Endothelial cell (in vitro differentiated cells): ENCODE measurements at places on chromosomes 2 and 18.

- no peak for DNase-seq
These were observed 22.6 kb downstream of the MAIP1 start for GRCh38 chr2:199977984-199978415.

DNA sequence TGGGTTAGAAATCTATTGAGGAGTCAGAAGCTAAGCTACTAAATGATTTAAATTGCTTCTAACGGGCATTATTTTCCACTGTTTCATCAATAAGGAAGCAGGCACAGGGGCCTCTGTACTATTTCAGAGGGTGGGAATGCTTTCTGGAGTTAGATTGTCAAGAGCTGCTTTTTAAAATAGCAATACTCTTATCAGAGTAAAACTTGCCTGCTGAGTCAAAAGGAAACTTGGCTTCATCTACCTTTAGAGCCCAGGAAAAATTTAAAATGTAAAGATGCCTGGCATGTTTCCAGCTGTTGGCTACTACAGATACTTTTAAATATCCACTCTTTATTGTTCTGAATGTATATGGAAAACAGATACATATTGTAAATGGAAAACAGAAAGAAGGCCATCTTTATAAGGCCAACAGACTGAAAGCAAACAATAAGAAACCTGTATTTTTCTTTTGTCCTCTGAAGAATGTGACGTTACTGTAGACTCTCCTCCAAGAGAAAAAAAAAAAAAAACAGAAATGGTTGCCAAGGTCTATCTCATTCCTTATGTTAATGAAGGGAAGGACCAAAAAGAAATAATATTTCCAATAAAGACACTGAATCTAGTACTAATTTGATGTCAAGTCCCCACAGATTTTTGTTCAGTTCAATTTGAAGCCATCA lies 79.1 kb downstream of the FIGN start:
- DNase-seq, result no peak

DNA sequence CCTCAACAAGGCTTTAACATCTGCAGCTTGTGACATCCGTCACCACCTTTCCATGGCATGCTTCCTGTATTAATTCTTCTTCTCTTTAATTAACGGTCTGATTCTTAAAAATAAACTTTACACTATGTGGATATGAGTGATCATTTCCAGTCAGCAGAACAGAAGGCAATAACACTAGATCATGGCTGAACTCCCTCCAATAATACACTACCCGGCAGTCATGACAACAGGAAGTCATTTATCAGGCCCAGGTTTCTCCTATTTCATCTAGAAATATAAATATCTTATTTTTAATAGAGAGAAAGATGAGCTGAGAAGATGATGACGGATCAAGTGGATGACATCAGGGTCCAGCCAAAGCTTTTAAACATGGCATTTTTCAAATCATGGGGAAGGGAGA lies 792.2 kb downstream of the SLC4A3 start:
- no peak for DNase-seq

- peak; percentile 69 for DNase-seq
These were observed 920 bp downstream of the GULP1 start for GRCh38 chr2:188292348-188293239.

GRCh38 chr2:89763581-89764485 lies 1072.4 kb downstream of the RPIA start:
- DNase-seq, result peak; percentile 4

- DNase-seq, result no peak
These were observed 868 bp downstream of the HSBP1L1 start for GRCh38 chr18:79965119-79965902.

DNA sequence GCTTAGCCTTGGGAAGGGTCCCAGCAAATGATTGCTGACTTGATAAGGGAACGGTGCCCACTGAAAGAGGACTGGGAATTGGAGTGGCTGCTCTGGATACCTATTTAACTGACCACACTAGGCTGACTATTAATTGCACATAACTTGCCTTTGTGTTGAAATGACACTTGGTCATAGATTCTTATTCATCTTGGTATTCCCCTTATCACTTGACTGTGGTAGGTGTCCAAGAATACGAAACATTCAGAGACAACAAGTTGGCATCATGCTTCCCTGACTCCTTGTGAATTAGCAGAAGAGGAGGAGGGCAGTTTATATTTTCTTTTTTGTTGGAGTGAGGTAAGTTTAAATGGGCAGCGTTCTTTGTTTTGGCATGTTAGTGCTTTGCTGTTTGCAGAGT lies 13.4 kb downstream of the FMNL2 start:
- no peak for DNase-seq

DNA sequence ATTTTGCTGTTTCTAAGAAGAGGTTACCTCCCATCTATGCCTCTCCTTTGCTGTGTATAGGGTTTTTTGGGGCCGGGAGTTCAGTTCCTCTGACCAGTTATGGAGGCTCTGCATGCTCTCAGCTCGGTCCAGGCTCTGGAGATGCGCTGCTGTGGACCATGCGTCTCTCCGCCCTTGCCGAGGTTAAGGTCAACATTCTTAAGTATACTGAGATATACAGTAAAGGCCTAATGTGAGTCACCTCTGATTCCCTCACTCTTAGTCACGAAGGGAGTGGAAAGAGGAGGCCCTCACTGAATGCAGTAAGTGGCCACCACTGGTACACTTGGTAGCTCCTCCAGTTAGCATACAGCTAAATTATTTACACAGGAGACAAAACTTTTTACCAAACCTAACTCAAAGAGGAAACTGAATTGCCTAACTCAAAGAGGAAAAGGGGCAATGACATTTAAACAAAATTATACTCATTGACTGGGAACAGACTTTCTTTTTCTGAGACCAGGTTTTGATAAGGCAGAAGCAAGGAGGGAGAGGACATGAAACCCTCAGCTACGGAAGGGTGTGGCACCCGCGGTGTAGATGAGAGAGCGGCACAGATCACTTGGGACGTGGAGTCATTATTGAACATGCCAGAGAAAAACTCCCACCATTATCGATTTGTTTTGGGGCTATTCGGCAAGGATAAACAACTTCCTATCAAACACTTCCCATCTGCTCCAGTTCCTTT lies 98.7 kb downstream of the COPS8 start:
- no peak for DNase-seq

DNA sequence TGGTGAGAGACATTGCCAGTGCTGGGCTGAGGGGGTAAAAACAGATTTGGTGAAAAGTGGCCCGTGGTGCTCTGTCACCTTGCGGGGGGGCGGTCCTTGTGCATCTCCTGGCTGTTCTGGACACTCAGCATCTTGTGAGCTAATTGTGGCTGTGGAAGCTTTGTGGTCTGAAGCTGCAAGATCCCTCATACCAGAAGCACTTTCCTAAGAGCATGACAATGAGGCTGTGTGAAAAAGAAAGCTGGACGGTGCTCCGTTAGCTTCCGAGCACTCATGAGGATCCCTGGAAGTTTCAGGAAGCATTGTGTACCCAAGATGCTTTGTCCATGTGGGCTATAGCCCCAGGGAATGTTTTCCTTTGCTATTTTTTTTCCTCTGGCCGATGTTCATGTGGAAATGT lies 74.5 kb downstream of the CABLES1 start:
- DNase-seq, result no peak

DNA sequence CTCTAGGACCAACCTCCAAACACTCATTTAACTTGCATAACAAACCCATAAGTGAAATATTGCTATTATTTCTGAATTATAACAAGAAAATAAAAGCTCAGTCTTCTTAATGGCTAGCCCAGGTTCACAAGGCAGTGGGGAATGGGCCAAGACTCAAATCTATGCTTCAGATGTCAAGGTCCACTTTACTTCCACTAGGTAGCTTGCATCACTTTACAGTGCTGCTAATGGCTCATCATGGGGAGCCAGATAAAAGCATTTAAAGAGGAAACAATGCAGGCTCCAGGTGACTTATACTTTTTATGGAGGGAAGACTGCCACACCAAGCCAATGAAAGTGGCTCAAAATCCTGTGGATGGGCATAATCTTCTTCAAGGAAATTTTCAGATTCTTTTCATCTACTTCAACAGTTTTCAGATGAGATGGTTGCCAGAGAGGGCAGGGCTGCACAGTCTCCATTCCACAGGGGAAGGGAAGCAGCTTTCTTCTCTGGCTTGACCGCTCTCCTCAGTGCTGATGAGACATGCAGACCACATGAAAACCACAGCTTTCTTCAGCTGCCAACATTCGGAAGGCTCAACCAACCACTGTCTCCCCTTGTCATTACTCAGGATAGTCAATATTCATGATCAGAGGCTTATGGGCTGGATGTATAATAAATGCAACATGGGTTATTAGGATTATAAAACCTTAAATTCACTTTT lies 361.9 kb upstream of the MEX3C start:
- no peak for DNase-seq

DNA sequence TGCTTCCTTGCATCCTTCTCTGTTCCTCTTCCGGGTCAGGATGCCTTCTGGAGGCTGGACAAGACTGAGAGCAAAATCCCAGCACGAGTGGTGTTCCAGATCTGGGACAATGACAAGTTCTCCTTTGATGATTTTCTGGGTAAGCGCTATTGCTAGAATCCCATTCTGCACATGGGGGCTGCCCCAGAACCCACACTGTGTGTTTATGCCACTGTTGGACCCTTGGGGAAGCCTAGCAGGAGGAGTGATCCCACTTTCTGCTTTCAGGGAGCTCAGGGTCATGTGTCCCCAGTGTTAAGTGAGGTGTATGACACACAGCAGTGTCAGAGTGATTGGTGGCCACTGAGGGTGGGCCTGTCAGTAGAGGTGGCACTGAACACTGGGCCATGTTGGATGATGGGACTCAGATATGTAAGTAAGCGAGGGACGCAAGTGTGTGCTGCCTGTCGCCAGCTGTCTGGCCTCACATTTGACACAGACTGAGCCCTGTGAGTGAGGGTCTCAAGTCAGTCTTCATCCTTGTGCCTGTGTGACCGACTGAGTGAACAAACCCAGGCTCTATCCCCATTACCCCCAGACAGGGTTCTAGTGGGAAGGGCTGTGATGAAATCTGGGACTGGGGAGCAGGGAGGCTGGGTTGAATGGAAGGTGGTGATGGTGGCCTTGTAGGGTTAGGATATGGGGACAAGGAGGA lies 220.9 kb downstream of the DYSF start:
- no peak for DNase-seq

GRCh38 chr2:224638301-224638823 lies 53.2 kb upstream of the CUL3 start:
- no peak for DNase-seq

DNA sequence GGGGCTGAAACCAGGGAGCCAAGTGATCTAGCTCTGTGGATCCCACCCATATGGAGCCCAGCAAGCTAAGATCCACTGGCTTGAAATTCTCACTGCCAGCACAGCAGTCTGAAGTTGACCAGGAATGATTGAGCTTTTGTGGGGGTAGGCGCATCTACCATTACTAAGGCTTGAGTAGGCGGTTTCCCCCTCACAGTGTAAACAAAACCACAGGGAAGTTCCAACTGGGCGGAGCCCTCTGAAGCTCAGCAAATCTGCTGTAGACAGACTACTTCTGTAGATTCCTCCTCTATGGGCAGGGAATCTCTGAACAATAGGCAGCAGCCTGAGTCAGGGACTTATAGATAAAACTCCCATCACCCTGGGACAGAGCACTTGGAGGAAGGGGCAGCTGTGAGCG lies 96.7 kb downstream of the CCDC148 start:
- no peak for DNase-seq

DNA sequence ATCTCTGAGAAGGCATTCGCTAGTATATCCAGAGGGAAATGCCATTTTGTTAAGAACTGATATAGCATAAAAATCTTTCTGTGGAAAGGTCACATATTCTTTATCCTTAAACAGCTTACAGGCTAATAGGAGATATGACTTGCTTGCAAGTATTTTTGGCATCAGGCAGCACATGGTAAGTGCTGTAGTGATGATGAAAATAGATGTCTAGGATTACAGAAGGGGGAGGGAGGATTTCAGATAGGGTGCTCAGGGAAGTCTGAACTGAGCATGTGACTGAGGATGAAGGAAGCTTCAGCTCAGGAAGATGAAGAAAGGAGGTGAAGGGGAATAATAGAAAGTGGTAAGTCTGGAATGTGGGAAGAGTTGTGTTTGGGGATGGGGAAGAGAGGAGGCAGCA lies 158.5 kb upstream of the NOSTRIN start:
- no peak for DNase-seq

DNA sequence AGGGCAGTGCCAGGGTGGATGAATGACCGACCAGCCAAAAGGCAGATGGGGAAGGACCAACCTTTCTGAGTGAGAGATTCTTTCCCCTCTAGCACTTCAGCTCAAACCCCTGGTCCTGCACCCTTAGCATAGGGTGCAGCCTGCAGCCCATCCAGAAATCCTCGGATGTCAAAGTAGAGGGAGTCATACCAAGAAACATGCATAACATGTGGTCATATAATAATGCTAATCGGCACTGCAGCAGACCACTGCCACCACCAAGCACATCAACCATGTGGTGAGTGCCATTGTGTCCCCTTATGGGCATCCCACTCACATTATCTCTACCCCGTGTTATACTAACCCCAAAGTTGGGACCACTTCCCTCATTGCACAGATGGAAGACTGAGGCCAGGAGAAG lies 17.7 kb downstream of the ATOH8 start:
- no peak for DNase-seq

DNA sequence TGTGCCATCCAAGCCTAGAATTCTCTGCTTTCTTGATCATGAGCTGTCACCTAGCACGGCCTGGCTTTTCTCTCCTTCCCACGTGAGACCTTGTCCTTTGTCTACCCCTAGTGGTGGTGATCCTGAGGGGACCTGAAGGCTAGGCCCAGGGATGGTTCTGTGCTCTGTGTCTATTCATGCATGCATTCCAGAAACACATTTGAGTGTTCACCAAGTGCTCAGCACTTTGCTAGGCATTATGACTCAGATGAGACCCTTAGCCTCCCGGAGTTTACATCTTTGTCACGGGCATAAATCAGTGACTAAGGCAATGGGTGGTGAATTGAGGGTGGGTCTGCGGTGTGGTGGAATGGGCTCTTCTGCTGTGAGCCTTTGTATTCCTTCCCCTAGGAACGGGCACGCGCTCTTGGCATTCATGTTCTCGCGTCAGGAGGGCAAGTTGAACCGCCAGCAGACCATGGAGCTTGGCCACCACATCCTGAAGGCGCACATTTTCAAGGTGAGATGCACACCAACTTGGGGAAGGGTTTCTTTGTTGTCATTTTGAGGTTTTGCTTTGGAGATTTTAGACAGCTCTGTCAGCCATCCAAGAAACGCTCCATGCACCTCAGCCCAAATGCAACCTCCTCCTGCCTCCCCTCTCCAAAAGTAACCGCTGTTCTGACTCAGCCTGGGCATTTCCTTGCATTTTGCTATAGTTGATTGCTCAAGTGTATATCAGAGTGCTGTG lies 100.9 kb downstream of the WDSUB1 start:
- peak; percentile 16 for DNase-seq

- DNase-seq, result no peak
These were observed 75.8 kb downstream of the CCDC148 start for GRCh38 chr2:158380746-158381145.

- no peak for DNase-seq
These were observed 159.5 kb upstream of the GYPC start for GRCh38 chr2:126496493-126496892.

DNA sequence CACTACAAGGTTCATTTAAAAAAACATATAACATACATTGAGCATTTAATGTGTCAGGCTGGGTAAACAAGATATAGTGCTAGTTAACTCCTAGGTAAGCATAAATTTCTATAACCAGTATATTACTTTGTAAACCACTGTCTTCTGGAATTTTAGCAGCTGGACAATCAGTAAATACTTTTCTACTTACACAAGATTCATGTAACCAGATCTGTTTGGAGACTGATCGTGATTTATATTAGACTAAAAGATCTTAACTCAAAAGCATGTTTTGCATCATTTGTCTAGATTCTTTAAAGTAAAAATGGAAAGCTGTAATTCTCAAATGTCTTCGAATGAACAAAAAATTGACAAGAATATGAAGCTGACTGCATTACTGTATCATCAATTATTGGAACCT lies 941 bp upstream of the SGO2 start:
- DNase-seq, result no peak

- no peak for DNase-seq
These were observed 78.3 kb downstream of the TTC32 start for GRCh38 chr2:19823507-19823906.
